ENCODE measurements at places on chromosomes 11 and 22.
A peak's percentile ranks its signal among the peaks of the same experiment; 100 is the strongest.

GRCh38 chr11:74702383-74703007, 28.7 kb downstream of the CHRDL2 start:
- DNase-seq, result peak; percentile 68

- DNase-seq, result no peak
Measured at GRCh38 chr11:128963744-128964325, 21.2 kb upstream of the TP53AIP1 start.

DNA sequence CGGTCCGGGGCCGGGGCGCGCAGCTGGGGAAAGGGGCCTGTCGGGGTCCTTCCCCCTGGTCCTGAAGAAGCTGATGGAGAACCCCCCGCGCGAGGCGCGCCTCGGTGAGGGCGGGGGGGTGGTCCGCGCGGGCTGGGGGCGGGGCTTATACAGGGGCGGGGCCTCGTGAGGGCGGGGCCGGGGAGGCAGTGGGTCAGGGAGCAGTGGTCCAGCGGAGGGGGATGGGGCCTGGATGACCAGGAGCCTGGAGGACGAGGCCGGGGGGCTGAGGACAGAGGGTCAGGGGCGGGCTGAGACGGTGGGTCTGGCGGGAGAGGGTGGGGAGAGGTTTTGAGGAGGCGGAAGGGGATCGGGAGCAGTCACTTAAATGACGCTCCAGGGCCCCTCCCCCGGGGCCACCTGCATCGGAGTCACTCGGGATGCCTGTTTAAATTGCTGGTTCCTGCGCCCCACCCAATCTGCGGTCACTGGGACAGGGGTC, 396 bp downstream of the TEF start:
- peak; percentile 72 for DNase-seq

DNA sequence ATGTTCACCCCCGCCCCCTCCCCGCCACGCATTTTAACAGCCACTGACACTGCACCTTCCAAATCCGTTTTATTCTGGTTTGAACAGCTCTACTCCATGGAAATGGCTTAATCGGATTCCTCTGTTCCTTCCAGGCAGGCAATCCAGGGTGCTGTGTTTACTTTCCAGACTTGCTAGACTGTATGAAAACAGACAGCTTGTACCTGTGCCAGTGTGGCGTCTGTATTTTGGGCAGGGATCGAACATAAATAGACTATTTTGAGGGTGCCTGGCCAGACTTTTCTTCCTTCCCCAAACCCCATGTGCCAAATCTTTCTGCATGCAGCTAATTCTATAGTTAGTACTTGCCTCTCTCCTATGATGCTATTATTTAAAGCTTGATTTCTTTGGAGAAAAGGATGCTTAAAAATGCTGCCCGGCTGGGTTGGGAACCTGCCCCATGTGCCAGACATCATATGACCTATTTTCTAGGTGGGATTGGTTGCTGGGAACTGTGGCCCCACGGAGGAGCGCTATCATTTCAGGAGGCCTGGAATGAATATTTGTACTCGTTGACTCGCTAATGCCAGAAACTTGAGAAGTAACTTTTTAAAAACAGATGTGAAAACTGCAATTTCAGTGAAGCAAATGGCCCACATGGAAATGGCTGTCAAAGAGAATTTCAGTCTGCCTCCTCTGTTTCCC, 814.8 kb downstream of the BRD1 start:
- DNase-seq, result peak; percentile 16

DNA sequence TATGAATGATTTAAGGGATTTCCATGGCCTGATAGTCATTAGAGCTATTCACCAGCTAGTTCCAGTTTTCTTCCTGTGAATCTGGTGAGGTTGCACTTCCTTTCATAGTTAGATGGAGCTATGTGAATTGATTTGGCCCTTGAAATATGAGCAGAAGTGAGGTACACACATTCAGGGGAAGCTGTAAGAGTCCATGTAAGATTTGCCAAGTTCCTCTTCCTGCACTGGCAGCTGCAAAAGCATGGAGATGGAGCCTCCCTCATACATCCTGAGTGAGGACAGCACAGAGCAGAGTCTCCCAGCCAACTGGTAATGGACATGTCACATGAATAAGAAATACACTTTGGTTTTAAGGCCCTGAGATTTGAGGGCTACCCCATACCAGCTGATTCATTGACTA, 111.7 kb downstream of the CD44 start:
- DNase-seq, result no peak

GRCh38 chr11:114315749-114316368, 19.7 kb downstream of the NNMT start:
- DNase-seq, result no peak

- DNase-seq, result no peak
Measured at GRCh38 chr11:58485961-58486360, 21.9 kb downstream of the OR5B21 start.

- no peak for DNase-seq
Measured at GRCh38 chr22:23704829-23705228, 14.0 kb downstream of the RGL4 start.
